ENCODE measurements at places on chromosomes 13 and 19. TPM values are rescaled to one million over a fixed set of nuclear protein-coding genes. Genes with fewer than 3 reads are reported as not detected.

GRCh38 chr19:40128991-40129390 is 38.2 kb upstream of the ZNF780A start:
- DNase-seq, result no peak

- DNase-seq, result no peak
Observed at GRCh38 chr19:3207461-3208242, 16.8 kb upstream of the CELF5 start.

DNA sequence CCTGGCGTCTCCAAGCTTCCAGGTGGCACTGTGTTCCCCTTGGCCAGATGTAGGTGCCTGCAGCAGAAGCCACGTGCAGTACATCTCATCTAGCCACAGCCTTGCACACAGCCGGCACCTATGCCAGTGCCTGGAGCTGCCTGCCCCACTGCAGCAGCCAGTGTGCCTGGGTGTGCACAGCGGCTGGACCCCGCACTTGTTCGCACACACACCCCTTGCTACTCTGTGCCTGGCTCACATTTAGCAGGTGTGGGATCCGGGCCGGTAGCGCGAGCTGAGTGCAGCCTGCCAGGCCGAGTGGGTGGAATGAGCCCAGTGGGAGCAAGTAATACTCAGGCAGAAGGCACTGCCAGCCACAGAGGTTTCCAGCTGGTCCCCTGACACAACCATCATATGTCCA is 26.9 kb upstream of the RBM26 start:
- no peak for DNase-seq

C19orf85 gene
- not detected for total RNA-seq

IZUMO2 gene
- not detected for total RNA-seq

PCP2 gene
- total RNA-seq, result not detected

GRCh38 chr13:43911278-43911677 is 31.6 kb downstream of the LACC1 start:
- DNase-seq, result no peak

- DNase-seq, result no peak
Observed at GRCh38 chr13:102900193-102900608, 54.4 kb downstream of the ERCC5 start.

GPR12 gene
- not detected for total RNA-seq

SCEL gene
- not detected for total RNA-seq

ZNF730 gene
- total RNA-seq, result 0.44 TPM

LILRB1 gene
- 0.10 TPM for total RNA-seq

GRCh38 chr19:46639358-46640182 is 3.6 kb upstream of the GNG8 start:
- no peak for DNase-seq

- DNase-seq, result no peak
Observed at GRCh38 chr13:88005188-88005587, 334.0 kb downstream of the SLITRK5 start.

- DNase-seq, result no peak
Observed at GRCh38 chr19:6065685-6066374, 44.5 kb downstream of the RFX2 start.

KLK8 gene
- not detected for total RNA-seq

GRCh38 chr13:94143624-94144350 is 335.7 kb downstream of the DCT start:
- DNase-seq, result no peak

DNA sequence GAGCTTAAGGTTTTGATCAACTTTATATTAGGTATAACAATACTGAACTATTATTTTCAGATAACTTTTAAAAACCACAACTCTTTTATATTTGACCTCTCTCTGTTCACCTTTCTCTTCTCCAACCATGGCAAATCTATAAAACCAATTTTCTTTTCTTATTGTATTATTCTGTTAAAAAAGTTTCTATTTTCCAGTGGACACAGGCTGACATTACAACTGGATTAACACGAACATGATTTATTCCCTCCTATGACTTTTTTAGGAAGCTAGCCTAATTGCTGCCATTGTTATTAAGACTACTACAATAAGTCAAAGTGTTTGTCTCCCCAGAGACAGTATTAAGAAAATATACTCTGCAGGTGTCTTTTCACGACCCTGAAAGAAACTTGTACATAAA is 2291.1 kb upstream of the PCDH20 start:
- no peak for DNase-seq

DNA sequence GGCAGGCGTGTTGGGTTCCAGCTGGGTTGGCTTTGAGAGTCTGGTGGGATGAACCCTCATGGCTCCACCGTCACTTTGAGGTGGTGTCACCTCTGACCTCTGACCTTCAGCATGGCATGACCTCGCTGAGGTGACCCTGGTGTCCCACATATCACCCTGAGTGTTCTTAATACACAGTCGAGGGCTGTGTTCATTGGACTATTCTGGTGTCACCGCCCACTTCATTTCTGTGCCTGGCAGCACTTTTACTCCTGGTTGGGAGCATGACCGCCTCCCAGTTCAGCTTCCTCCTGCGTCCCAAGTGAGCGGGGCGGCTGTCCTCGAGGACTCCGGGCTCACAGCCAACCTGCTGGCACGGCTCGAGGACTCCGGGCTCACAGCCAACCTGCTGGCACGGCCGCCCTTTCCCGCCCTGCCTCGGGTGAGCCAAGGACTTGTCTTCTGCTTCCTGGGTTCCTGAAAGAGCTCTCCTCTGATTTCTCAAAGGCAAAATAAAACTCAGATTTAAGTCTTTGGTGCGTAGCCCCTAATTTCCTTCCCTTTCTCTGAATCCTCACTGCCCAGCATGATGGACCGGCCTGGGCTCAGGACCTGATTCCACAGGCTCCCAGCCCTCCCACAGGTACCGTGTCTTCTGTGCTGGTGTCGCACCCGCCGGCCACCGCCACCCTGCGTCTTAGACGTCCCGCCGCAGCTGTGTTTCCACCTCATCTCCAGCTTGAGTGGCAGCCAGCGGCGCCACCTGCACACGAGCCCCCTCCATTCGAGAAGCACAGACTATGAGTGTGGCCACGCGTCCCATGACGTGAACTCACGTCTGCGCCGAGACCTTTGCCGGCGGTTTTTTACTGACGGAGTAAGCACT is 10.4 kb downstream of the ATP4B start:
- DNase-seq, result no peak

DNA sequence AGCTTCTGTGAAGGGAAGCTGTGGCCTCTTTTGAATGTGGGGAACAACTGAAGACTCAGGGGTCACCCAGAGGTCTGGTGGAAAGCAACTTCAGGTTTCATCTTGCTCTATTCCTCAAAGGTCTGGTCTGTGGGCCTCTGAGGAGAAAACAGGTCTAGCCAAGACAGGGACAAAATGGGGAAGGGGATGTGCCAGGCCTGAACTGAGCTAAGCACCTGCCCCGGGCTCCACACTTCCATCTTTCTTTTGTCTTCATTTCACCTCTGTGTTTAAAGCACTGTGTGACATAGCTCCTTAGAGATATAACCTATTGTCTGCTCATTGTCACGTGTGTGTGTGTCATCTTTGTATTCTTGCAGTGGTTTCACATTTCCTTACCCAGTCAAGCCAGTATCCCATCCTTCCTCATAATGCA is 19.9 kb upstream of the GDF15 start:
- DNase-seq, result no peak

GRCh38 chr13:47008318-47008717 is 111.5 kb upstream of the HTR2A start:
- no peak for DNase-seq

GRCh38 chr13:24651718-24652345 is 28.4 kb upstream of the ATP12A start:
- no peak for DNase-seq

ZNF546 gene
- total RNA-seq, result 0.99 TPM
